ENCODE measurements at places on chromosomes 1 and 21.

- DNase-seq: no peak
Measured at GRCh38 chr1:151492120-151492519, 19.1 kb upstream of the CGN start.

- no peak for DNase-seq
Measured at GRCh38 chr1:212528501-212528900, 80.1 kb upstream of the ATF3 start.

GRCh38 chr1:227769047-227769935 lies 34.1 kb downstream of the SNAP47 start:
- DNase-seq: no peak

GRCh38 chr21:32463367-32463766 lies 50.9 kb downstream of the EVA1C start:
- peak; percentile 30 for DNase-seq

DNA sequence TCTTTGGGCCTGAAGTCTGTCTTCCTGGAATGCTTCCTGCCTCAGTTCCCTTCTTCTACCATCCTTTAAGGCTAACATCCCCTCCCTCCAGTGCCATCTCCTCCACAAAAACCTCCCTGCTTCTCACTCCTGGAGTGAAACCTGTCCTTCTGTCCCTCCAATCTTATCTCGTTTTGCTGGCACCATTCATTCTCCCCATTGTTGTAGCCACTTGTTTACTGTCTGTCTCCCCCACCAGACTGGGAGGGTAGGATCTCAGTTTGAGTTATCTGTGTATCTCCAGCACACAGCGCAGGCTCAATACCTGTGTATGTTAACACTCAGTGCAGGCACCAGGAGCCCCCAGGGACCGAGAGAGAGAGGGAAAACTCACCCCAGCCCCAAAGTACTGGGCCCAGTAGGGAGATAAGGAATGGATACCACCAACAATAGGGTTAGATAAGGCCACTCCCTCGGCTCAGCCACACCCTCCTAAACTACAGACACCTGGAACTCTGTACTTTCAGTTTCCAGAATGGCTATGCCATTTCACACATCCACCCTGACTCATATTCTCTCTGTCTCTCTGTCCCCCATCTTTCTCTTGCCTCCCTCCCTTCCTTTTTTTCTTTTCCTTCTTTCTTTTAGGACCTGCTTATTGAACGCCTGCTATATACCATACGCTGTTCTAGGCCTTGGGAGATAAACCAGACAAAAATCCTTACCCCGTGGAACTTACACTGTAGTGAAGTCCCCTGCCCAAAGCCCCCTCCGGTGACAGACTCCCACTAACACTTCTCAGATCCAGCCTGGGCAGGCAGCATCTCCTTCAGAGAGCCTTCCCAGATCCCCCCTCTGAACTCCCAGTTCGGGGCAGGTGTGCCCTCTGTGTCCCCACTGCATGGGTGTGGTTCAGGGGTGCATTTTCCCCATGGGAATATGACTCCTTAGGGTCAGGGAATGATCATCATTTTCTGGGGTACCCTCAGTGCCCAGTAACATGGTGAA lies 3.3 kb upstream of the SSBP3 start:
- no peak for DNase-seq

GRCh38 chr1:185551008-185551407 lies 183.2 kb upstream of the HMCN1 start:
- DNase-seq: no peak

GRCh38 chr1:37255136-37255795 lies 219.1 kb upstream of the ZC3H12A start:
- DNase-seq: peak; percentile 10
